AML-193 (cell line): ENCODE measurements at places on chromosomes 5 and 9.

DNA sequence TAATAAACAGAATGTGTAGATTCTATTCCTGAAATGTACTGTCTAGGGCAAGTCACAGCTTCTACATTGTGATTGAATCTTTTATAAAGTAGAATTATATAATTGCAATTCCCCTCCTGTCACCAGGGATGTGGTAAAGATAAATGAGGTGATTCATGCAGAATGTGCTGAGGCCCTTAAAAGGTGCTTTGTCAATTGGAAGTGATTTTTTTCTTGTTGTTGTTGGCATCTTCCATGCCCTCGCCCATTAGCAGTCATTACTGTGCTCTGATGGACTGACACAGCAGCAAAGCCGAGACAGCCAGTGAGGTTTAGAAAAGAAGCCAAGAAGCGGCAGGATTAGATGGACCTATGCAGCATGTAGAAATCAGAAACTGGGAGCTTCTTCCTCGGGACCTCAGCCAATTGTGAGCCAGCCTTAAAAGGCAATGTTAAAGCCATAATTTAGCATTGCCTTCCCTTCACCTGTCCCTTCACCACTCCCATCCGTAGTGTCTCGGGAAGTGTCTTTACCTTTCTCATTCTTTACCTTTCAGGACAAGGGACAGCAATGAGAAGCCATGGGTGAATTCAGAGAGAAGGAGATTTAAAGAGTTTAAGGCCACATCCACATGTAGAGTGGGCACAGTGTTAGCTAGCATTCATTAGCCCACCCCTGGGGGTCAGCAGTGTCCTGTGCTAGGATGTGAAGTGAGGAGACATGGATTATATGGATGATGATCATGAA lies 257.8 kb downstream of the PLK2 start:
- DNase-seq, result no peak

DNA sequence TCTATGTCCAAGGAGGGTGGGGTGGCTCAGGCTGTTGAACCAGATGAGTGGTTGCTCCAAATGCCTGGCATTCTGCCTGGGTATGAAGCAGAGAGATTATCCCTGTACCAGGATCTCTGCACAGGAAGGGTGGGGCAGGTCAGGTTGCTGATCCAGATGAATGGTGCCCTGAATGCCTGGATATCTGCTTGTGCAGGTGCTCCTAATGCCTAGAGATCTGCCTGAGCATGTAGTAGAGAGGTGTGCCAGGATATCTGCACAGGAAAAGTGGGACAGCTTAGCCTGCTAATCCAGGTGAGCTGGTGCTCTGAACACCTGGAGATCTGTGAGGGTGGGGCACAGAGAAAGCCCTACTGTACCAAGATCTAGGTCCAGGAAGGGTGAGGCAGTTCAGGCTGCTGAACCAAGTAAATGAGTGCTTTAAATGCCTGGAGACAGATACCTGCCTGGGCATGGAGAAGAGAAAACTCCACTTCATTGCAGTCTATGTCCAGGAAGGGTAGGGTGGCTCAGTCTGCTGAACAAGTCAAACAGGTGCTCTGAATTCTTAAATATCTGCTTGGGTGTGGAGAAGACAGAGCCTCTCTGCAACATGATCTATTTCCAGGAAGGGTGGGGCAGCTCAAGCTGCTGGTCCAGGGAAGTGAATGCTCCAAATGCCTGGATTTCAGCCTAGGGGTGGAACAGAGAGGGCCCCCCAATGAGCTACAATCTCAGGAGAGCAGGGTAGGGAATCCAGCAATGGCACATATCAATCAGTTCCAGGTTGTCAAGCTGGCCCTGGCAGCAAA lies 189.4 kb upstream of the DMRTA1 start:
- DNase-seq, result no peak

DNA sequence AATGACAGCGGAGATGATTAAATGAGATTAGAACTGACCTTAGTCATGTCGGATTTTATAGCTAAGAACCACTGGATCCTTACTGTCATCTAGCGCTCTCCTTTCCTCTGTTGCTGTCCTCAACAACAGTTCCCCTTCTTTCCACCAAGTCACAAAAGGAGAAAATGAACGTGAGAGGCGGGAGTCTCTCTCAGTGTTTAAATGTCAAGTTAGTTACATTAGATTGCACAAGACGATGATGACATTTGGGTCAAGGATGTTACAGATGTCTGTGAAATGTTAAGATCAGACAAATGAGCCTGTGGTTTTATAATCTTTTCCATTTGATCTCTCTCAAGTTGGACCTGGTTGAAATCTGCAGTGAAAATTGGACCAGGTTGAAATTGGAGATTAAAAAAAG lies 53.5 kb downstream of the FBXO38 start:
- no peak for DNase-seq

- DNase-seq, result no peak
These were observed 6.0 kb upstream of the CCIN start for GRCh38 chr9:36163049-36163785.
